Panc1 (cell line): ENCODE measurements at places on chromosomes 12 and 14. TPM values are rescaled to one million over a fixed set of nuclear protein-coding genes. Genes with fewer than 3 reads are reported as not detected.

The TBX5 gene
- total RNA-seq = not detected

- H3K27ac ChIP-seq = peak within 1 kb of the TSS; percentile 86
- H3K36me3 ChIP-seq = no peaks in the 10 kb centered on the region; the same call in none of the 2 replicates
- no peaks in the 10 kb centered on the region for H3K27me3 ChIP-seq
- H3K4me3 ChIP-seq = peak within 1 kb of the TSS; percentile 98
Measured at GRCh38 chr12:103840876-103841689, at the start of gene NT5DC3. Gene NT5DC3, minus strand, starts transcription at chr12:103841234. Its CDS starts 78 bp downstream, at chr12:103841156.

DNA sequence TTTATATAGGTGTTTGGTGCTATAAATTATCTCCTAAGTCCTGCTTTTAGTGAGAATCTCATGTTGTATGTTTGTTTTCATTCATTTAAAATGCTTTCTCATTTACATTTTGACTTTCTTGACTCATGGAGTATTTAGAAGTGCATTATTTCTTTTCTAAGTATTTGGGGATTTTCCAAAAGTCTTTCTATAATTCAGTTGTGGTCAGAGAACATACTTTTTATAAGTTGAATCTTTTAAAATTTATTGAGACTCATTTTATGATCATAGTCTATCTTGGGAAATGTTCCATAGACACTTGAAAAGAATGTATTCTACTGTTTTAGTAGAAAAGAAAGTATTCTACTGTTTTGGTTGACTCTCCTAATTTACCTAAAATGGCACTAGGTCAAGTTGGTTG lies 168.2 kb downstream of the AKAP6 start:
- H3K4me1 ChIP-seq = no peaks in the 10 kb centered on the region
- H3K36me3 ChIP-seq = no peaks in the 10 kb centered on the region
- no peak overlapping the region for H3K27ac ChIP-seq
- DNase-seq = no peak

The TESPA1 gene
- 0.51 TPM for total RNA-seq

The SOX5 gene
- 0.23 TPM for total RNA-seq

- DNase-seq = no peak
- no peak overlapping the region for H3K27ac ChIP-seq
- H3K4me3 ChIP-seq = no peak overlapping the region
Measured at GRCh38 chr12:92162079-92162478, 16.4 kb upstream of the BTG1 start.

- no peaks in the 10 kb centered on the region for H3K4me1 ChIP-seq
- H3K4me3 ChIP-seq = no peak overlapping the region
- DNase-seq = no peak
- H3K36me3 ChIP-seq = no peaks in the 10 kb centered on the region
Measured at GRCh38 chr14:101705733-101706508, 55.6 kb upstream of the PPP2R5C start.

The ADCY4 gene
- 0.21 TPM for total RNA-seq

GRCh38 chr12:129193263-129193871 lies 340.1 kb downstream of the GLT1D1 start:
- H3K4me1 ChIP-seq = no peaks in the 10 kb centered on the region
- no peaks in the 10 kb centered on the region for H3K27me3 ChIP-seq
- no peak for DNase-seq
- no peak overlapping the region for H3K27ac ChIP-seq
- H3K4me3 ChIP-seq = no peak overlapping the region

DNA sequence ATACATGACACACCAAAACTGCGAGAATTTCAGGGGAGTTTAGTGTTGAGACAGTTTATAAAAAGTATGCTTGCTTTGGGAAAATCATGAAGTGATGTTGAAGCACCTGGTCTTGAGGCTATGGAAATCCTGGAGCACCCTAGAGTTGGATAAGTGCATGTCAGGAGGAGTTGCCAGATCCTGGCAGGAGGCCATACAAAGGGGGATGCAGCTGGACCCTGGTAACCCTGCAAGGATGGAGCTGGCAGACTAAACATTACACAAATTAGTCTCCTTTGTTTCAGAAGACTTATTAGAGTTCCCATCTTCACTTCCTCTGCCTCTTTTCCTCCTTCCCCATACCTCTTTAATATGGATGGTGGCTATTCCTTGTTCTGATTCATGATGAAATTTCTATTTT lies 907.0 kb downstream of the BCL11B start:
- no peaks in the 10 kb centered on the region for H3K36me3 ChIP-seq
- no peak overlapping the region for H3K4me3 ChIP-seq
- no peaks in the 10 kb centered on the region for H3K4me1 ChIP-seq
- no peak overlapping the region for H3K27ac ChIP-seq

DNA sequence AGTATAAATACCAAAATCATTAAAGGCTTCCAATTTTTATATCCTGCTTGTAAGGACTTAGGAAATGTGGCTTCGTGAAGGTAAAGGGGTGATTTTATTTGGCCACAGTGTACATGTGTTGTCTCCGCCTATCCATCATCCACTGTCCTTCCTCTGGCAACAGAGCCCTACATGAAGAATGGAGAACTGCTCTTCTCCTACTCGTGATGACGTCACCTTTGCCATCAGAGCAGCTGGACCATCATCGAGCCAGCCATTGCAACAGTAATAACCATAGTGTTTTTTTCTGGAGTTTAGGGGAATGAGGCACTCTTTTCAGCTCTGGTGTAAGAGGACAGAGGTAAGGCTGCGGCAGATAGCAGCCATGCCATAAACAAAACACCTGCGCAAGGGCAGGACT lies 19.2 kb downstream of the ITPR2 start:
- no peak overlapping the region for H3K27ac ChIP-seq
- no peak for DNase-seq
- no peaks in the 10 kb centered on the region; the same call in 1 of the 2 replicates for H3K4me1 ChIP-seq

- no peaks in the 10 kb centered on the region for H3K36me3 ChIP-seq
- H3K4me1 ChIP-seq = no peaks in the 10 kb centered on the region
- H3K4me3 ChIP-seq = no peak overlapping the region
- no peak overlapping the region for H3K27ac ChIP-seq
- H3K27me3 ChIP-seq = no peaks in the 10 kb centered on the region
- DNase-seq = no peak
Measured at GRCh38 chr12:81021834-81022233, 56.0 kb upstream of the ACSS3 start.

The MYH6 gene
- not detected for total RNA-seq

- DNase-seq = no peak
- no peak overlapping the region for H3K27ac ChIP-seq
- no peak overlapping the region for H3K4me3 ChIP-seq
- H3K27me3 ChIP-seq = no peaks in the 10 kb centered on the region
- H3K4me1 ChIP-seq = no peaks in the 10 kb centered on the region
Measured at GRCh38 chr12:98741196-98741555, 96.1 kb downstream of the APAF1 start.

The PEBP1 gene
- total RNA-seq = 168 TPM

DNA sequence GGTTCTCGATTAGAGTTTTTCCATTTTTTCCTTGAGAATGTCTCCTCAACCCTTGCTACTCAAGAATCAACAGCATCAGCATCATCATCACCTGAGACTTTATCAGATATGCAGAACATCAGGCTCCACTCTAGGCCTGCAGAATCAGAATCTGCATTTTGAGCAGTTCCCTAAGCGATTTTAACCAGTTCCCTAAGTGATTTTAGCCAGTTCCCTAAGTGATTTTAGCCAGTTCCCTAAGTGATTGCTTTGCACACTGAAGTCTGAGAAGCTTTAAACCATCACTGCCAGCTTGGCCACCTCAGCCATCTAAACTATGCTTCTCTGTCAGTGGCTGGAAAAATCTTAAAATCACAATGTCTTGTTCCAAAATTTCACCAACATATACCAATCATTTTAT lies 29.4 kb upstream of the SLC38A1 start:
- H3K36me3 ChIP-seq = no peaks in the 10 kb centered on the region
- no peak for DNase-seq
- H3K4me3 ChIP-seq = no peak overlapping the region
- no peaks in the 10 kb centered on the region for H3K4me1 ChIP-seq

DNA sequence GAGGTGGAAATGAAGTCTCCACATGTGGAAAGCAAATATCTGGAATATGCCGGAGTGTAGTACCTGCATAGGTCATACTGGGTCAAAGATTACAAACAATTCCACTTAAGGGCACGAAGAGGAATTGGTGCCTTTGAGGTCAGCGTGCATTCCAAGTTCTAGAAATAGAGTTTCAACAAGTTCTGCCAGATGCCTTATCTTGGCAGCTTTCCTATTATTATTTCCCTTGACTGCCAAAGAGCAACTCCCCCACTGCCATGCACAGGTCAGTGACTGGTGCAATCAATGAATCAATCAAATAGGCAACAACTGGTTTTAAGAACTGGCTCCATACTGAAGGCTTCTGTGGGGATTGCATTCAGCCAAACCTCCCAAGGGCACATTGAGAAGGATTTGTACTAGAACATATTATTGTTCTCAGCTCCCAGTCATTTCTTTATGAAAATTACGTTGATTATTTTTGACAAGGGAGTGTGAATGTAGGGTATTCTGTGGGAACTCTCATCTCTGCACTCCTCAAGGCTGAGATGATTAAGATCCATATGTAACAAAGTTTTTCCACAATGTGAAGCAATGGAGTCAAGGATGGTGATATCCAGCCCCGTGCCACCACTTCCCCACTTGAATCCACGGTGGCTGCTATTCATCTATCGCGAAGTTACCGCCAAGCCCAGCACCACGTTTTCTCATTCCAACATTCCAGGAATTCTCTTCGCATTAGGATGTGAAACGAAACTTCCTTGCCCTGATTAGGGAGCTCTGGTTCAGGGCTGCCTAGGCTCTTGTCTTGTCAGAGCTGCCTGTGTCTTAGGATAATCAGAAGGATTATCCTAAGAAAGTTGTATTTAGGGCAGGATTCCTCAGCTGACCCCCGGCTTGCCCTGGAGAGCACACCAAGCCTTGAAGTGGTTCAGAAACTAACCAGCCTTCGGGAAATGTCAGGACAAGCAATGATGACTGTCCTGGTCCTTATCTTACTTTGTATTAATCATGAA lies 115.1 kb upstream of the PCED1B start:
- H3K4me1 ChIP-seq = peaks cover 3% of the 10 kb centered on the region; the same call in 1 of the 2 replicates
- DNase-seq = no peak
- no peaks in the 10 kb centered on the region for H3K36me3 ChIP-seq
- no peaks in the 10 kb centered on the region for H3K27me3 ChIP-seq
- H3K4me3 ChIP-seq = no peak overlapping the region; the same call in 1 of the 2 replicates

DNA sequence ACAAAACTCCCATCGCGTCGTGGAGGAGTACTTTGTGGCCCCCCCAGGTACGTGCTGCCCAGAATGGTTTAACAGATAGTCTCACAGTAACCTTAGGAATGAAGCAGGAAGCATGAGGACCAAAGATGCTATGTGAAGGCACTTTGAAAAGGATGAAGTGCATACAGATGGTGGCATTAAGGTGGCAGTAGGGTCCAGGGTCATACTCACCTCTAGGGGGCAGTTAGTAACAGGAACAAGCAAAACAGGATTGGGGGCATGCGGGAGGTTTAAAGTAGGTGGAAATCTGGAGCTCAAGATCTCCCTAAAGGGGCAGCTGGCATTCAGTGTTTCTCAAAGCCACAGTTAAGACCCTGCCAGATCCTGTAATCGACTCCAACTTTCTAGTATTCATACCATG lies 10.9 kb downstream of the GATC start:
- peaks cover 21% of the 10 kb centered on the region for H3K36me3 ChIP-seq
- H3K4me1 ChIP-seq = no peaks in the 10 kb centered on the region
- H3K27me3 ChIP-seq = no peaks in the 10 kb centered on the region
- no peak overlapping the region for H3K27ac ChIP-seq
- H3K4me3 ChIP-seq = no peak overlapping the region

DNA sequence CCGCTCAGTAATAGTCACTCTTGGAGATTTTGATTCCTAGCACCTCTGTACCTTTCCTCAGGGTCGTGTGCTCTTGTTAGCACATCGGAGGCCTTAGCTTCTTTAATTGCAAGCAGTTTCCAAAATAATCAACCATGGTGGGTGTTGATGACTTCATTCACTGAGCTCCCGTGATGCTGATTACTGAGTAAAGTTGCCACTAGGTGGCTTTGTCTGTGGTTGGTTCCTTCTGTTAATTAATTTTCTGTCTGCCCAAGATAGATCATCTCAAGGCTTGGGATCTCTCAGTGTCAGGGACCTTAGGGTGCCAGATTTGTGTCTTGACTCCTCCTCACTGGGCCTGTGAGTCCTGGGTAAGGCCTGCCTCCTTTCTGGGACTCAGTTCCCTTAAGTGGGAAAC lies 54.3 kb downstream of the PTPN11 start:
- H3K27me3 ChIP-seq = no peaks in the 10 kb centered on the region
- no peak overlapping the region for H3K4me3 ChIP-seq
- H3K27ac ChIP-seq = no peak overlapping the region
- DNase-seq = no peak
- H3K4me1 ChIP-seq = no peaks in the 10 kb centered on the region
- peaks cover 4% of the 10 kb centered on the region for H3K36me3 ChIP-seq

The PARP11 gene
- 7.3 TPM for total RNA-seq
